ENCODE measurements at places on chromosomes 3 and 15.
A peak's percentile ranks its signal among the peaks of the same experiment; 100 is the strongest.

GRCh38 chr3:111519178-111519855, 22.7 kb upstream of the CD96 start:
- DNase-seq = no peak

DNA sequence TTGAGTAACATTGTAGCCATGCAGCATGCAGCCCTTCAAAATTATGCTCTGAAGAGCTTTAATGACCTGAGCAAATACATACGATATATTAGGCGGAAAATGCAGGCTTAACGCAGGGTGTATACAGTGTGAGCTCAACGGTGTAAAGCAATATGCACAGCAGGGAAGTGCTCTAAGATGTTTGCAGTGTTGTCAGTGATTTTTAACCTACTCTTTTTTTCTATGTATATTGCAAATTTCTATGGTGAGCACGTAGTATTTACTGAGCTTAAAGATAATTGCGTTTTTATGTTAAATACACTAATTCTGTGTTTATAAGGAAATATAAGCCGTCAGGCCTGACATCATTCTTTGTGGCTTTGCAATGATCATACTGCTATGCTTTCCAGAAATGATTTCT, 42.1 kb downstream of the DGKG start:
- peak; percentile 16 for DNase-seq

DNA sequence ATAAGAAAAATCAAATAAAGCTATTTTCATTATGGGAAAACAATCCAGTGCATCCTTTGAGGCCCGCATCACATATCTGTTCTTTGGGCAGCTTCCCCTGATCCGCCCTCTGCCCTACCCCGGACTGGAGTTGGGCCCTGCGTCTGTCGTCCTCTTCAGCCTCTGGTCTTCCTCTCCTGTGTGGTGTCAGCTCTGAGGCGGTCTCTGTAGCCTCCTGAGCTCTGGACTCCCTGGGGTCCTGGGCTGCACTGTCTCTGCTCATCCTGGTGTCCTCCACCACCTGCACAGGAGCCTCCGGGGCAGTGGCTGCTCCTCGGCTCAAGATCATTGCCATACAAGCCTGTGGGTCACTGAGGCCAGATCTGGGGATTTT, 7.4 kb upstream of the SNX22 start:
- DNase-seq = no peak

GRCh38 chr15:72050700-72051099, 67.2 kb downstream of the MYO9A start:
- DNase-seq = no peak

GRCh38 chr3:165339753-165340152, 143.6 kb upstream of the SLITRK3 start:
- DNase-seq = no peak

- no peak for DNase-seq
Measured at GRCh38 chr15:84570164-84570735, 30.6 kb upstream of the ZSCAN2 start.

- no peak for DNase-seq
Measured at GRCh38 chr3:14253022-14253706, 74.5 kb downstream of the LSM3 start.

DNA sequence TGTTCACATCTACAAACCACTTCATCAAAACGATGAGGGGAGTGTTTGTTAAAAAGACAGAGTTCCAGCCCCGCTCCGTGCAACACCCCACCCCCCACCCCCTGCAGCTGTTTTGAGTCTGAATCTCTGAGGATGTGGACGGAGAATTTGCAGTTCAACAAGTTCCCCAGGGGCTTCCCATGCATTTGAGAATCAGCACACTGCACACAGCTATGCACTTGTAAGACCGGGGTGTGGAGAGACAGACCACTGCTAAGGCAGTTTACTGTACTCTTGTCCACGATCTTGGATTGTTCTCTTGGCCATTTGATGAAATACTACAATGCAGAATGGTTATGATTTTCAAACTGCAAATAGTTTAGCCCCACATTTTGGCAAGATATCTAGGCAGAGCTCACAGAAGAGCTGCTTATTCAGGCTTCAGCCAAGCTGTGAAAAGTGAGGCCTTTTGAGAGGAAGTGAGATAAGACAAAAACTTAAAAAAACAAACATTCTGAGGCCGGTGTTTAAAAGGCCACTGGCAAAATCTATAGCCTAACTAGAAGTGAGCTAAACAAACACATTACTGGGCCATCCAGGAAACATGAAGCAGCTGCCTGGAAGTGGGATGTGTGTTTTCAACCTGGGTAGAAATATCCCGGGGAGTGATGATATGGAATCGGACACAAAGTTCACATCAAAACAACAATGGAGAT, 308.2 kb upstream of the ADAMTS9 start:
- DNase-seq = no peak

DNA sequence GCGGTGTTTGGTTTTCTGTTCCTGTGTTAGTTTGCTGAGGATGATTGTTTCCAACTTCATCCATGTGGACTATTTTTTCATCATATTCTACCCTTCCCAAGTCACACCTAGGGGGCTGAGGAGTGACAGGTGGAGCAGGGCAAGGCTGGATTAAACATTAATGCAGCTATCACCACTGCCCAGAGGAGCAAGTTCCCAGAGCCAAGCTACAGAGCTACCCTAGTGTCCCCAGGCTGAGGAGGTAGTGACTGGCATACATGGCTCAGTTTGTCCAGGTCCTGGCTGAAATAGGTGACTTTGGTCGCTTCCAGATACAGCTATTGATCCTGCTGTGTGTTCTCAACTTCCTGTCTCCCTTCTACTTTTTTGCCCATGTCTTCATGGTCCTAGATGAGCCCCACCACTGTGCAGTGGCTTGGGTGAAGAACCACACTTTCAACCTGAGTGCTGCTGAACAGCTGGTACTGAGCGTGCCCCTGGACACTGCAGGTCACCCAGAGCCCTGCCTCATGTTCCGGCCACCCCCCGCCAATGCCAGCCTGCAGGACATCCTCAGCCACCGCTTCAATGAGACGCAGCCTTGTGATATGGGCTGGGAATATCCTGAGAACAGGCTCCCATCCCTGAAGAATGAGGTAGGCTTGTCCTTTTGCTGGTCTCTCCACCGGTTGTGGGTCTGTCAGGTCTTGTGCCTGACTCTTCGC, at the start of gene SLC22A13:
Gene SLC22A13 (plus strand): TSS at position 209 of the 704 bp plus-strand sequence. CDS start 49 bp downstream, at position 258.
- DNase-seq = no peak

GRCh38 chr3:184338511-184338945, 1.1 kb downstream of the FAM131A start:
- peak; percentile 76 for DNase-seq

- DNase-seq = no peak
Measured at GRCh38 chr3:24261521-24261920, 233.1 kb downstream of the THRB start.

- DNase-seq = no peak
Measured at GRCh38 chr15:78216276-78217104, 17.9 kb downstream of the ACSBG1 start.

DNA sequence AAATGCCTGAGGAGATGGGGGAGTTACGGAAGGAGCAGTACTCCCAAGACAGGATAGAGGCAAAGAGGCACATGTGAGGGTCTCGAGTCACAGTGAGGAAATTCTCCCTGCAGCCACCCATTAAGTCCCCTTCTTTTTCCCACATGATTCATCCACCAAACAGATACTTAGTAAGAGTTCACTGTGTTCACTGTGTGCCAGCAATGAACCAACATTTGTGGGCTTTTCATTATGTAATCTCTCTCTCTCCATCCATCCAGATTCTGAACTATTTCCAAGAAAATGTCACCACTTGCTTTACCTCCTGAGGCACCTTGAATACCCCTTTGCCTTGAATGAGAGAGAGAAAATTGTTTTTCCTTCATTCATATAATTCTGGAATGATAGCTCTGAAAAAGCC, 24.6 kb upstream of the LRRFIP2 start:
- no peak for DNase-seq

- DNase-seq = no peak
Measured at GRCh38 chr15:33207646-33208045, 13.1 kb upstream of the FMN1 start.

DNA sequence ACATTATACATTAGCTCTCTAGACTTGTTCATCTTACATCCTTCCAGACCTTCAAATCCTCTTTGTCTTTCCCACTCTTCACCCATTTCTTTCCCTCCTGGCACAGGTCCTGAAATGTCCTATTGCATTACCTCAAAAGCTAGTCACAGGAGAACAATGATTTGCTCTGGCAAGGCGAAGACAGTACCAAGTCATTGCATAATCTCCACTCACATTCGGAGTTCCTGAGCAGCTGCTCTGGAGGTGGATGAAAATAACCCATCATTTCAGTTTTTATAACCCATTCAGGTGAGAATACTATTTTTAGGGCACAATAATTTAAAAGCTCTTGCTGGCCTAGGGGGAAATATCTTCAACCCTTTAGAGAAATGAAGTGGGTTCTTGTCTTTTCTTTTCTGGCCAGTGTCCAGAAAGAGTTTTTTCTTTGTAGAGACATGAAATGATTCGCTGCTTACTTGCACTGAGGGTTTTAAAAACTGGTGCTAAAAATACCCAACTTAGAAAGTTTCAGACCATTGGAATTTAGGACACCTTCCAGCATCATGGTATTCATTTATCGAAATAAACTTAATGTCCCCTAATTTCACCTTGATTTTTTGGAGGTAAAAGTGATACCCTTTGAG, 23.4 kb upstream of the DYNC1LI1 start:
- no peak for DNase-seq

- no peak for DNase-seq
Measured at GRCh38 chr3:62046326-62046725, 327.0 kb downstream of the FEZF2 start.

- no peak for DNase-seq
Measured at GRCh38 chr3:49779358-49780079, 6.8 kb downstream of the IP6K1 start.

GRCh38 chr3:53250881-53251605, 4.8 kb downstream of the TKT start:
- DNase-seq = no peak

DNA sequence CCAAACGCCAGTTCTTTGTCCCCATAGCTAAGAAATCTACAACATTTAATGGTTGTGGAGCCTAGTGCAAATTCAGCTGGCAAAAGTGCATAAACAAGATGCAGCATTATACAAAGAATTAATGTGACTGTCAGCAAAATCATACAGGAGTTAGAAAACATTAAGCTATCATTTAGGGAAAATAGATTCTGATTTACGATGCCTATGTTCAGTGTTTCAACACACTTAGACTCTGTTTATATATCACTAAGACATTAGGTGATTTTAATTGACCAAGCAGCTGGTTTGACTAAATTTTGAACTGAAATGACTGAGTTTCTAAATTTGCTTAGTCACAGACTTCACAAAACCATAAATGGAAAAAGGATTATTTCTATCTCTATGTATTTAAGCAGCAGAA, 1076.8 kb downstream of the TBL1XR1 start:
- no peak for DNase-seq

GRCh38 chr3:52370531-52370930, 54.4 kb downstream of the DNAH1 start:
- no peak for DNase-seq

- DNase-seq = no peak
Measured at GRCh38 chr3:72143966-72144717, 359.2 kb upstream of the PROK2 start.

- no peak for DNase-seq
Measured at GRCh38 chr3:61111825-61112224, 139.4 kb downstream of the FHIT start.

GRCh38 chr3:23880703-23881339, 36.0 kb downstream of the NKIRAS1 start:
- DNase-seq = no peak

DNA sequence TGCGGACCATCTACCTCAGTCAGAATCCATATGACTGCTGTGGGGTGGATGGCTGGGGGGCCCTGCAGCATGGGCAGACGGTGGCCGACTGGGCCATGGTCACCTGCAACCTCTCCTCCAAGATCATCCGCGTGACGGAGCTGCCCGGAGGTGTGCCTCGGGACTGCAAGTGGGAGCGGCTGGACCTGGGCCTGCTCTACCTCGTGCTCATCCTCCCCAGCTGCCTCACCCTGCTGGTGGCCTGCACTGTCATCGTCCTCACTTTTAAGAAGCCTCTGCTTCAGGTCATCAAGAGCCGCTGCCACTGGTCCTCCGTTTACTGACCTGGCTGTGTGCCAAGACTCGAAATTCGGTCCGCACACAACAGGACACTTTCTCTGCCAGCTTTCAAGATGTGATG, 21.9 kb downstream of the NRROS start:
- no peak for DNase-seq

GRCh38 chr3:63656786-63657185, 4.3 kb downstream of the SNTN start:
- DNase-seq = no peak

GRCh38 chr15:38351466-38351865, 98.8 kb downstream of the SPRED1 start:
- DNase-seq = no peak

- no peak for DNase-seq
Measured at GRCh38 chr15:61500951-61501620, 272.0 kb upstream of the RORA start.

DNA sequence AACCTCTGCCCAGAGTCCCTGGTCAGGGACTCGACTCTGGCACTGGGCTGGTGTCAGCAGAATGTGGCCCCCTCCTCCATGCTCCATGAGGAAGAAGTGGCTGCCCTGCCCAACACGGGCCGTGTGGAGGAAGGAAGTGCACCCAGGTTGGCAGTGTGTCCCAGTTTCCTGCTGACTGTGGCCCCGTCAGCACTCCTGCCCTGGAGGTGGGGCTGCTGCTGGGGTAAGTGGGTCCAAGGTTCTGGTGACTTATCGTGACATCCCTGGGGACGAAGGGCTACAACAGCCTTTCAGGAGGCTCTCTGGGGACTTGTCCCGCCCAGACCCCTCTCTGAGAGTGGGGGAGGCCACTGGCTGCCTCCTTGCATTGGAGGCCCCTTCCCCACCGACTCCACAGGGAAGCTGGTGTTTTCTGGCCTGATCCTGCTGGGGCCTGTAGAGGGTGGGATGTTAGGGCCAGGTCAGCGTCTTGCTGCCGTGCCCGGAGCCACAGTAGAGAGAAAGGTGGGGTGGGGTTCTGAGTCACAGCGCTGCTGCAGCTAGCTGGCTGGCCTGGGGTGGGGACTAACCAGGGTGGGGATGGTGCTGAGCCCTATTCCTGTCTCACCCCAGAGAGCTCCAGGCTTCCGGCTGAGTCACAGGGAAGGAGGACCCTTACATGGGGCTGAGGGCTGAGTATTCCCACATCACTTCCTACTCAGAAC, 10.5 kb downstream of the SEMA4B start:
- DNase-seq = no peak

GRCh38 chr15:47376190-47376589, 341.1 kb upstream of the SEMA6D start:
- DNase-seq = no peak

- peak; percentile 29 for DNase-seq
Measured at GRCh38 chr15:96330064-96330449, 443 bp upstream of the NR2F2 start.

GRCh38 chr3:112074616-112075497, 11.3 kb upstream of the C3orf52 start:
- DNase-seq = peak; percentile 76

- peak; percentile 39 for DNase-seq
Measured at GRCh38 chr15:63436872-63437375, 55.3 kb upstream of the CA12 start.

GRCh38 chr3:119662604-119663373, 2.4 kb upstream of the POPDC2 start:
- DNase-seq = no peak

- no peak for DNase-seq
Measured at GRCh38 chr3:114351822-114352145, 58.0 kb downstream of the TIGIT start.
